ENCODE measurements at places on chromosomes 6 and 20.

DNA sequence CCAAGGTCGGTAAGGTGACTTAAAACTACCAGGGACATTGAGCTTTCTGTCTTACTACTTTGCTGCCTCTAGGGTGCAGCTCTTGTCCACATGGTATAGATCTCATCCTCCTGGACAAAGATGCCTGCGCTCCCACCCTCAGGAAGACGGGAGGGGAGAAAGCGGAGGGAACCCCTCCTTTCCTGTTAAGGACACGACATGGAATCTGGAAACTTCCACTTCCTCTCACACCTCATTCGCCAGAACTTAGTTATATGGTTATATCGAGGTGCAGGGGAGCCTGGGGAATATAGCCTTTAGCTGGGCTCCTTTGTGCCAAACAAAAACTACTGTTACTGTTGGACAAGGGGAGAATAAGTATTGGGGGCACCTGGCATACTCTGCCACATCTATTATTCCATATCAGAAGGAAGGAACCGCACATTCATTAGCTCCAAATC is 224.3 kb upstream of the TSHZ2 start:
- no peak for DNase-seq

- no peak for DNase-seq
Observed at GRCh38 chr20:37293301-37293943, 4.0 kb downstream of the MANBAL start.

DNA sequence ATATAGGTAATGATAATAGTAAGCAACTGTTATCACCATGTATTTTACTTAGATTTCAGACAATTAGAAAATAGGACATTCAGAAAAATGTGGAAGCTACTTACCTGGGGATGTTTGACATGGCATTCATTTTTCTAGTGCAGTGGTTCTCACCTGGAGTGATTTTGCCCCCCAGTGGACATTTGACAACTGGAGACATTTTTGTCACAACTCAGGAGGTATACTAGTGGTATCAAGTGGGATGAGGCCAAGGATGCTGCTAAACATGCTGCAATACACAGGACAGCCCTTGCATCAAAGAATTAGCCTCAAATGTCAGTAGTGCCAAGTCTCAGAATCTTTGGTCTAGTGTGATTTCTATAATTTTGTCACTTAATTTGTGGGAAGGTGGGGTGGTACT is 36.1 kb downstream of the NUS1 start:
- no peak for DNase-seq

GRCh38 chr20:53926428-53927028 is 143.9 kb downstream of the BCAS1 start:
- no peak for DNase-seq

DNA sequence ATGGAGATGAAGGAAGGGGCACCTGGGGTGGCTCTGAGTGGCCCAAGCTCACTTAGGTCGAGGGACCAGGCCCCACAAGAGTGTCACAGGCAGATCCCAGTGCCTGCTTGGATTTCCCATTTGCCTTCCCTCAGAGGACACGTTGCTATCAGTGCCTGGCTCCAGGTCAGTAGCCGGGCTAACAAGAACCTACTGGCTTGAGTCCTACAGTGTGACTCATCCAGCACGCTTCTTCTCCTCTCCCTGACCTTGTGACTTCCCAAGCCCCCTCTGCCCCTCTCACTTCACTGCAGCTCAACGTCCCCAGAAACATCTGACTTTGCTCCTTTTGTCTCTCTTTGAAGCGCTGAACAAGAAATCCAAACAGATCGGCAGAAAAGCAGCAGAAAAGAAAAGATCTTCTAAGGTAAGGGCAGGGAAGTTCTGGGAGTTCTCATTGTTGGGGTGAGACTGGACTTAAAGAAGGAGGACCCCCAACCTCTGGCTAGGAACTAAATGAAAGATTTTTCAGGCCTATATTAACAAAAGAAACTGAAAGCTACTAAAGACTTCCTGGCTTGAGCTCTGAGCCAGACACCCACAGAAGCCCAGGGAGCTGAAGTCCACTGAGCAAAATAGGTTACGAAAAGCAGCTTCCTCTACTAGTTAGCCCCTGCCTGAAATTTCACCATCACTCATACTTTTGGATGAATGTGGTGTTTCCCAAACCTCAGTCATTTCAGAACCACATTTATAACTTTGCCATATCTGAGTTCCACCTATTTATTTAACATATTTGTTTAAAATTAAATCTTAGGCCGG is 21.5 kb downstream of the ASIP start:
- no peak for DNase-seq

- no peak for DNase-seq
Observed at GRCh38 chr20:1881240-1881835, 13.9 kb upstream of the SIRPA start.

DNA sequence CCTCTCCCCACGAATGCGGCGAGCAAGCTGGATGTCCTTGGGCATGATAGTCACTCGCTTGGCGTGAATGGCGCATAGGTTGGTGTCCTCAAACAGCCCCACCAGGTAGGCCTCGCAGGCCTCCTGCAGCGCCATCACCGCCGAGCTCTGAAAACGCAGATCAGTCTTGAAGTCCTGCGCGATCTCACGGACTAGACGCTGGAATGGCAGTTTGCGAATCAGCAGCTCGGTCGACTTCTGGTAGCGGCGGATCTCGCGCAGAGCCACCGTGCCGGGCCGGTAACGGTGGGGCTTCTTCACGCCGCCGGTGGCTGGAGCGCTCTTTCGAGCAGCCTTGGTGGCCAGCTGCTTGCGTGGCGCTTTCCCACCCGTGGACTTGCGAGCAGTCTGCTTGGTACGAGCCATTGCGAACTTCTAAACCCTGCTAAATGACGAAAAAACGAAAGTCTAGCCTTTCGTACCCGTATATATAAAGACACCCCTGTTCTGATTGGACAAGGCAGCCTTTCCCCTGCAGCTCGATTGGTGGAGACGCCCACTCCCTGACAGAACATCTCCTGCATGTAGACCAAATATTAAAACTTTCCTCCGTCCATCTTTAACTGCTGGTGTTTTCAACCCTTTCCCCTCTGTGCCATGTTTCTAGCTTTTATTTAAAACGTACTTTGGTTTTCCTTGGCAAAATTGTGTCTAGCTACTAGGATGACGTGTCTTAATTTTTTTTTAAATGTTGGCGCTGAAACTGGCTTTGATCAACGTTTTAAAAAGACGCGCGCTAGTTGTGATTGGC is 109.8 kb downstream of the HFE start:
- DNase-seq, result peak; percentile 57

DNA sequence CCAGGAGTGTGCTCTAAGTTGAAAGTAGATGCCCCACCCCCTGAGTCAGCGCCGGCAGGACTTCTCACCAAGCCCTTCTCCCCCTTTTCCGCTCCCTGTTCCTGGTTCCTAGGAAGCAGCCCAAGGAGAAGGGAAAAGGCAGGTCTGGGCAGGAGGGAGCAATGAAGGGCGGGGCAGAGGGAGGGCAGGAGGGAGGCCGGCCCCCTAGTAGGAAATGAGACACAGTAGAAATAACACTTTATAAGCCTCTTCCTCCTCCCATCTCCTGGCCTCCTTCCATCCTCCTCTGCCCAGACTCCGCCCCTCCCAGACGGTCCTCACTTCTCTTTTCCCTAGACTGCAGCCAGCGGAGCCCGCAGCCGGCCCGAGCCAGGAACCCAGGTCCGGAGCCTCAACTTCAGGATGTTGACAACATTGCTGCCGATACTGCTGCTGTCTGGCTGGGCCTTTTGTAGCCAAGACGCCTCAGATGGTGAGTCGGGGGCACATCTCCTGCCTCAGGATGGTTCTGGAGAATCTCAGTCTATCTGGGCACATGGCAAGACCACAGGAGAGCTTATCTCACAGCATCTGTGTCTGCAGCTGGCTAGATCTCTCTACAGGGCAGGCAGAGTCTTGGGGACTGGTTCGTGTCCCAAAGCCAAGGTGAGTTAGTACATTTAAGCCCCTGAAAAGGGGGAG is at the start of gene PROCR:
PROCR (plus strand) TSS at position 320 of the 681 bp plus-strand sequence; CDS start at position 403, 83 bp downstream.
- DNase-seq, result no peak

GRCh38 chr20:925516-925915 is 9.4 kb upstream of the ANGPT4 start:
- DNase-seq, result no peak

DNA sequence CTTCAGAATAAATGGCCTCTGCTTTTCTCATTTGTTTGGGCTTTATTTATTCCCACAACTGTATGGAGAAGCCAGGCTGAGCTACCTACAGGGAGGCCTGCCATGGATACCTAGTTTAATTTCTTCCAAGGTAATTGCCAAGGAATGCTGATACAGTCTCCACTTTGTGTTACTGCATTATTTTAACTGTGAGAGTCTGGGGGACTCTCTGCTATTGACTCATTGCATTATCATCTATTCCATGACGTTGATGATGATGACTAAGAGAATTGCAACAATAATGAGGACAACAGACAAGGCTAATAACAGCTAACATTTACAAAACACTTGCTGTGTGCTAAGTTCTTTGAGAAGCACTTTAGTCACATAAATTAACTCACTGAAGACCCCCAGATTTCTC is 88.3 kb upstream of the COL21A1 start:
- DNase-seq, result no peak

GRCh38 chr6:167898673-167899311 is 72.1 kb downstream of the AFDN start:
- no peak for DNase-seq

GRCh38 chr20:63652192-63652980 is 838 bp downstream of the STMN3 start:
- DNase-seq, result no peak

- DNase-seq, result no peak
Observed at GRCh38 chr6:15620611-15621010, 42.2 kb downstream of the DTNBP1 start.

- DNase-seq, result no peak
Observed at GRCh38 chr6:11345536-11345935, 113.1 kb upstream of the NEDD9 start.

DNA sequence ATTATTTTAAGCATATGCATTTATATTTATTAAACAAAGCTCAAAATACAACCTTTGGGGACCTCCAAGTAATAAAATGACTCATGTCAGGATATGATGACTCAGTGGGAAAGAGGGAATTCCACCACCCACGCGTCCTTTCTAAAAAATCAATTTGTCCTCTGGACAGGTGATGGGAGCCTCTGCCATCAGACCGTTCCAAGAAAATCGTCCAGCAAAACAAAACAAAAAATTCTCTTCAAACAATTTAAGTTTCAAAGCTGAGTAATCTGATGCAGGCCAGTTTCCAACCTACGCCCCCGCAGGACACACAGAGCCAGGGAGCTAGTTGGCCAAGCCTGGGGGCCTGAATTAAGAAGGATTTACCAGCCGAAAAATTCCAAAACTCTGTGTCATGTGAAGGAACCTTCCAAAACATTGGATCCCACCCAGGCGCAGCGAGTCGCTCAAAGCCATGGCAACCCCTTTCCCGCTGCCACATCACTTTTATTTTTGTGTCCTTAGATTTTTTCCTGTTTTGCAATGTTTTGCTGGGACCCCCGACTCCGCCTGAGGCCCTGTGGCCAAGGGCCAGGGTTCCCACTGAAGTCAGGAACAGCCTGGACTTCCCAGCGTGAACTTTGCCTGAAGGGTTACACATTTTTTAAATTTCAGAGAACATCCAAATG is 95.3 kb downstream of the NFATC2 start:
- no peak for DNase-seq

All from activated T-helper 1 cell treated with Interleukin-2 at 50 U/mL for 16 hours (primary cell).